ENCODE measurements at places on chromosomes 1 and 21. TPM values are rescaled to one million over a fixed set of nuclear protein-coding genes. Genes with fewer than 3 reads are reported as not detected.

GRCh38 chr1:31955917-31956736 lies 18.0 kb upstream of the PTP4A2 start:
- peak; percentile 79 for DNase-seq

GRCh38 chr1:86754265-86754974 lies 50.0 kb downstream of the SH3GLB1 start:
- DNase-seq = no peak

DNA sequence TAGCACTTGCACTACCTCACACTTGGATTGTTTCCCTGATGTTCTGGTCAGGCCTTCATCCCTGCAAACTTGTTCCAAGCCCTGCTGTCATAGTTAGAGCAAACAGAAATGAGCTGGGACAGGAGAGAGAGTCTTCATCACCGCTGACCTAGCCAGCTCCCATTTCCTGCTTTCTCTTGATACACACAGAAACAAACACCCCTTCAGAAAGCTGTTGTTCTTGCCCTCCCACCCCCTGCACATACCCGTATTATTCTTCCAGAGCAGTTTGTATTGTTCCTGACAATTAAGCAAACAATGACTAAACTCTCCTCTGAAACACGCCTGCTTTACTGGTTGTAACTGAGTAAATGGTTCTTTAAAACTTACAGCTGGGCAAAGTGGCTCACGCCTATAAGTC lies 2.9 kb upstream of the SYT2 start:
- no peak for DNase-seq

DNA sequence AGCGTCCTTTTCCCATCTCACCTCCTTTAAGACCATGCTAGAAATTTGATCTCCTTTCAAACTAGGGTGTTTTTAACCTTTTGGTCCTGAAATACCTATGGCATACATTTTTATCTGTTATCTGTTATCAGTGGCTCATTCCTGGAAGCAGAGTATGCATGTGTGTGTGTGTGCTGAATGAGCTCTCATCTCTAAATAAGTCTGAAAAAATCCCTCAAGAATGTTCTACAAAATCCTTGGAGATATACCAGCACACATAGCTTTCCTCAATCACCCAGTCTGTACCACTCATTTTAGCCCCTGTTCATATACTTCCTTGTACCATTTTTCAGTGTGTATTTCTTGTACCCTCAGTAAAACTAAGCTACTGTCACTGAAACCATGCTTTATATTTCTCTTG lies 6.0 kb upstream of the DARS2 start:
- DNase-seq = no peak

- DNase-seq = no peak
Observed at GRCh38 chr1:170686291-170686690, 22.4 kb downstream of the PRRX1 start.

The KCNQ4 gene
- total RNA-seq = 2.8 TPM

DNA sequence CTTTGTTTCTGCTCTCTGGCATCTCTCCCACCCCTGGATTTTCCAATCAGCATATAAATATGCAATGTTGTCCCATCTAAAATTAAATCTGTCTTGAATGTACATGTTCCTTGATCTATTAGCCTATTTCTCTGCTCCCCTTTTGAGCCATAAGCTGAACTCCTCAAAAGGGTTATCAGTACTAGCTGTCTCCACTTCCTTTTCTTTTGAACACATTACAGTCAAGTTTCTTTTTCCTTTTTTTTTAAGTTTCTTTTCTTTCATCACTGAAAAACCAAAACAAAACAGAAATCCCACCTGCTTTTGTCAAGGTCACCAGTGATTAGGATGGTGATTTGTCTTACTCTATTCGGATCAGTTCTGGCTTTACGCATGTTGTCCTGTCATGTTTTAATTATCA lies 29.3 kb downstream of the XCL2 start:
- DNase-seq = no peak

The UMODL1 gene
- not detected for total RNA-seq

All from Right ventricle myocardium inferior (tissue), 1 donor.